ENCODE measurements at places on chromosomes 7 and 10. TPM values are rescaled to one million over a fixed set of nuclear protein-coding genes. Genes with fewer than 3 reads are reported as not detected.

DGKI gene
- 0.25 TPM for total RNA-seq

DNA sequence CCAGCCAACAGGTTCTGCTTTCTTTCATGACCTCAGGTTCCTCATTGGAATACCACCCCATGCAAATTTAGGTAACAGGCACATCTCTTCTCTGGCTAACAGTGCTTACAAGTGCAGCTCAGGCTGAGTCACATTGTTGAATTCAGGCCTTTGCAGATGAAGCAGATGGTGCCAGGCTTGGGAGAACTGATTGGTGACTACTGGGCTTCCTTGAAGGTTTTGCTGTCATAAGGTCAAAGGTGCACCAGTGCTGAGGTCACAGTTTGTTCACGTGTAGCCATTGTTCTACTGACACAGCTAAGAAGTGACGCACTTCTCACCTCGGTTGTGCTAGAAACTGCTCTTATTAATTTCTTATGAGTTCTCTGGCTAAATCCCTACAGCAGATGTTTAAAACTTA, 128.6 kb upstream of the BMPER start:
- no peak for DNase-seq

- DNase-seq = no peak
Observed at GRCh38 chr7:90485734-90486316, 16.4 kb downstream of the PTTG1IP2 start.

DNA sequence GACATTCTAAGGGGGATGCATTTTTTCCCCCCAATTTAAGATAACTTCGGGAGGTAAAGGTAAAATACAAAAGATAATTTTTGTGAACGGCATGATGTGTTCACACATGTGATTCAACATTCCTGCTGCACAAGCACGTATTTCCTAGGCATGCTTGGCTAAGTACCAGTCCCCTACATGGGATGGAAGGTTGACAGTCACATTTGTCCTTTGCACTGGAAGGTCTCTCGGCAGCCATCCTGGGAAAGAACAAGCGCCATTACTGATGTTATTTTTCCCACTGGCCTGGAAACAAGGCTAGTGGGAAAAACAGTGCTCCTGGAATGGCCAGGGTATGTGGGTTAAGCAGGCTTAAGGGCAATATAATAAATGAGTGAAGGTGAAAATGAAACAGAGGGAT, 276.2 kb upstream of the AOAH start:
- no peak for DNase-seq

GRCh38 chr7:150524018-150524417, 9.3 kb downstream of the GIMAP7 start:
- no peak for DNase-seq

SEMA3D gene
- not detected for total RNA-seq

TWIST1 gene
- 0.25 TPM for total RNA-seq

GRCh38 chr10:92413011-92413410, 122.0 kb downstream of the MARCHF5 start:
- DNase-seq = no peak

- DNase-seq = no peak
Observed at GRCh38 chr10:11687357-11687771, 54.8 kb upstream of the ECHDC3 start.

DNA sequence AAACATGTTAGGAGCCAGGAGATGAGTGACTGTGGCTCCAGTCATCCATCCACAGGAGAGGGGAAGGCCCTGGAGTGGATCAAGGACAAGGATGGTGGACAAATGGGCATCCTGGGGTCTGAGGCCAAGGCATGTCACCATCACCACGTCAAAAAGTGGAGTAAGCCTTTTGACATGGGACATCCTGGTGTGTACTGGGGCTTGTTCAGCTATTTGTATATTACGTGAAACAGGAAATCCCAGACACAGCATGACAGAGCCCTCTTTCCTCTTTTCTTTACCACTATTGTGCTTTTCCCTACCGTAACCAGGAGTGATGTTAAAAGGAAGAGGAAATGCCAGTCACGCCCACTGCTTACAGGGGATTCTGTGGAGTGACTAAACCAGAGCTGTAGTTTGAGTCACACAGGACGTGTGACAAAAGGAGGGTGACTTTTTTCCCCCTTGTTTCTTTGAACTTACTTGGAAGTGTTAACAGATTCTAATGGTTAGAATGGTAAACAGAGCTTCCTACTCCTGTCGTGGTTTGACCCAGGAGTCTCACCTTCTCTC, 15.4 kb downstream of the ACSL5 start:
- DNase-seq = peak; percentile 21

GRCh38 chr7:75039709-75040108, 33.9 kb downstream of the RCC1L start:
- no peak for DNase-seq

COL26A1 gene
- not detected for total RNA-seq

- DNase-seq = no peak
Observed at GRCh38 chr7:45027774-45028114, 27.7 kb downstream of the CCM2 start.

- DNase-seq = no peak
Observed at GRCh38 chr10:23742368-23742767, 303.5 kb downstream of the OTUD1 start.

SYT15B gene
- 0.19 TPM for total RNA-seq

DNA sequence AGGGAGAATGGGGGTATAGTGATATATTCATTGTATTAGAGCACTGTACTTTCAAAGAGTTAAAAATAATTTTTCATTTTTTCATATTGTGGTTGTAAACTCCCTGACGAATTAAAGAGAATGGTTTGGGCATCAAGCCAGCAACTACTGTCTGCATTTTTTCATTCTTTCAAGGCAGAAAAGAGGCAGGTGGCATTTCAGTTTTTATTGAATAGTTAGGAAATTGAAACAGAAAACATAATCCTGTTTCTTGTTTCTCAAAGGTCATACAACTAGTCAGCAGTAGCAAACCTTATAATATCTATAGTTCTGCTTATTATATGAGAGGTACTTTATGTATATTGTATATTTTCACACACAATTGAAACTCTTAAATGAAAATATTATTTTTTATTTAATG, 303.9 kb upstream of the KCND2 start:
- no peak for DNase-seq

TRAPPC14 gene
- total RNA-seq = 54.6 TPM

GIMAP4 gene
- 311 TPM for total RNA-seq

DNA sequence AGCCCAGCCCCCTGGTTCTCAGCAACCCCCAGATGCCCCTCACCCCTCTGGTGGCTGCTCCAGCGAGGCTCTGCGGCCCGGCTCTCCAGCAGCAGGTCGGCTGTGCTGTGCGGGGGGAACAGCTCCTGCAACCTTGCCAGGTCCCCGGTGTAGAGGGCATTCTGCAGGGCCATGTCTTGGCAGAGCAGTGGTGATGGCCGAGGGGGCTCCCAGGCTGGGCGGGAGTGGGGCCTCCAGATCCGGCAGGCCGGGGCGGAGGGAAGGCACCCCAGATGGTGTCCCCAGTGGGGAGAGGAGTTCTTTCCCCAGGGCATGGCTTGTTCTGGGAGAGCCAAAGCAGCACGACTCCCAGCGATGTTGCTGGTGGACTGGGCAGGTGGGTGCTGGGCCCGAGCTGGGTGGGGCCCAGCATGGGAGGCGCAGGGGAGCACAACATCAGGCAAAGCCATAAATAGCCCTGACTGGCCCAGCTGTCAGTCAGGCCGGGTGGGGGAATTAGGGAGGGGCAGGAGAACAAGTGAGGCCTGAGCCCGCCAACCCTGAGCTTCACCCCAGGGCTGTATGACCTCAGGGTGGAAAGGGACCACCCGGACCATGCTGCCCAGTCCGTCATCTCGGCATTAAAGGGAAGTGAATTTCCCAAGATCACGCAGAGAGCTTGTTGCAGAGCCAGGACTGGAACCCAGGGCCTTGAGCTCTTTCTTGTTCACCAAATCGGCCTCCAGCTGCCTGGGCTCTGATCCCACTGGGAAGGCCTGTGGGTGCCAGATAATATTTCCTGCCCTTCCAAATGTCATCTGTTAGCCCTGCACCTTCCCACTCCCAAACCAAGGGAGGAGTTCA, 580 bp upstream of the ASB10 start:
- no peak for DNase-seq

DNA sequence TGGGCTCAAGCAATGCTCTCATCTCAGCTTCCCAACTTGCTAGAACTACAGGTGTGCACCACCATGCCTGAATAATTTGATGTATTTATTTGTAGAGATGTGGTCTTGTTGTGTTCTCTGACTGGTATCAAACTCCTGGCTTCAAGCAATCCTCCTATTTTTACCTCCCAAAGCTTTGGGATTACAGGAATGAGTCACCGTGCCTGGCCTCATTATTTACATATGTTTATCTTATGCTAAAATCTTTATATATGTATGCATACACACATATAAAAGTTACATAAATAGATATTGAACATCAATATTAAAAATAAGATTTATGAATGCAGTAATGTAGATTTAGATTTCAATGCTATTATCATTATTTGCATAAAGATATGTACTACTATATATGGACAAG, 1634.5 kb upstream of the LRRTM3 start:
- DNase-seq = no peak
